ENCODE measurements at places on chromosomes 11 and 22.
A peak's percentile ranks its signal among the peaks of the same experiment; 100 is the strongest.

- DNase-seq: no peak
These were observed 73.3 kb downstream of the ENTHD1 start for GRCh38 chr22:39820256-39820655.

DNA sequence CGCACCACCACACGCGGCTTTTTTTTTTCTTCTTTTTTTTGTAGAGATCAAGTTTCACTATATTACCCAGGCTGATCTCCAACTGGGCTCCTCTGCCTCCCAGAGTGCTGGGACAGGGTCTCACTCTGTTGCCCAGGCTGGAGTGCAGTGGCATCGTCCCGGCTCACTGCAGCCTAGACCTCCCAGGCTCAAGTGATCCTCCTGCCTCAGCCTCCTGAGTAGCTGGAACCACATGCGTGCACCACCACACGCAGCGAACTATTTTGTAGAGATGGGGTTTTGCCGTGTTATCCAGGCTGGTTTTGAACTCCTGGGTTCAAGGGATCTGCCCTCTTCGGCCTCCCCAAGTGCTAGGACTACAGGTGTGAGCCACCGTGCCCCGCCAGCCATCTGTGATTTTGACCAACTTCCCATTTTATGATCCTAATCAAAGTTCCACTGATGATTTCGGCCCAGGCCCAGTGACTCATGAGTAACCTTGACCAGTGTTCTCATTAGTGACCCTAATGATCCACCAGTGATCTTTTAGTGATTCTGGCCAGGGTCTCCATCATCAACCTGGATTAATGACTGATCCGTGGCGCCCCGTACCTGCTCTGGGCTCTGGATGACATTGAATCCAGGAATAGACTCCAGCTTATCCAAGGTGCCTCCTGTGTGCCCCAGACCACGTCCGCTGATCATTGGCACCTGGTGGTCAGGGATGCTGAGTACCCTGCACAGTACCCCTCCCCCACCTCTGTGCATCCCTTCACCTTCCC lies 1.7 kb downstream of the TYMP start:
- DNase-seq: no peak

DNA sequence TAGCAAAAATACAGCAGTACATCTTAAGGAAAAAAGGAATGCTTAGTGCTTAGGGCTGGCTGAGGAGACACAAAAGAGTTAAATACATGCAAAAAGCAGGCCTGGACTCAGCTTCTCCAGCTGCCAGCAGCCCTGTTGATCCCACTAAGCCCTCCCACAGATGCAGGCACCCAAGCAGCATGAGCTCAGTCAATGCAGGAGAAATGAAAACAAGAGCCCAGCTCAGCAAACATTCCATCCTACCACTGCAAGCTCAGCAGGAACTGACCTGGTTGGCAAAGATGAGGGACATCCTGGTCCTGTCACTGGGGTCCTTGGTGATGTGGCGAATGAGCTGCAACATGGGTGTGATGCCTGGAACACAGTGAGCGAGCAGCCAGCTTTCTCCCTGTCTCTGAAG lies 5.8 kb downstream of the CYB5R2 start:
- no peak for DNase-seq

- DNase-seq: no peak
These were observed 160.3 kb downstream of the MN1 start for GRCh38 chr22:27641049-27641795.

DNA sequence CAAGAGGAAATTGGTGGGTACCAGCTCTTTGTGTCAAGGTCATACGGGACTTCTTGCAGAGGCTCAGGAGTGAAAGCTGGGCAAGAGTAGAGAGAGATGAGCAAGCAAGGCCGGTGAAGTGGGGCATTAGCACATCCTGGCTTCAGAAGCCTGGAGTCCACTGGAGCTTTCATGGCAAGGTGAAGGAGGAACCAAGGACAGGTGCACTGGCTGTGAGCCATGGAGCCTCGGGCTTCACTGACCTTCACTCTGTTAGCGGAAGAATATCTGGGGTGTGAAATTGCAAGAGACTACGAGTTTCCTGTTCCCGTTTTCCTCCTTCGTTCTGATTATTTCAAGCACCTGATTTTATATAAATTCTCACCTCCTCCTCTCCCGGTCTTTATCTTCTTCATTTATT lies 25.9 kb upstream of the ST14 start:
- no peak for DNase-seq

GRCh38 chr11:13462311-13462900 lies 616 bp downstream of the BTBD10 start:
- DNase-seq: peak; percentile 20

DNA sequence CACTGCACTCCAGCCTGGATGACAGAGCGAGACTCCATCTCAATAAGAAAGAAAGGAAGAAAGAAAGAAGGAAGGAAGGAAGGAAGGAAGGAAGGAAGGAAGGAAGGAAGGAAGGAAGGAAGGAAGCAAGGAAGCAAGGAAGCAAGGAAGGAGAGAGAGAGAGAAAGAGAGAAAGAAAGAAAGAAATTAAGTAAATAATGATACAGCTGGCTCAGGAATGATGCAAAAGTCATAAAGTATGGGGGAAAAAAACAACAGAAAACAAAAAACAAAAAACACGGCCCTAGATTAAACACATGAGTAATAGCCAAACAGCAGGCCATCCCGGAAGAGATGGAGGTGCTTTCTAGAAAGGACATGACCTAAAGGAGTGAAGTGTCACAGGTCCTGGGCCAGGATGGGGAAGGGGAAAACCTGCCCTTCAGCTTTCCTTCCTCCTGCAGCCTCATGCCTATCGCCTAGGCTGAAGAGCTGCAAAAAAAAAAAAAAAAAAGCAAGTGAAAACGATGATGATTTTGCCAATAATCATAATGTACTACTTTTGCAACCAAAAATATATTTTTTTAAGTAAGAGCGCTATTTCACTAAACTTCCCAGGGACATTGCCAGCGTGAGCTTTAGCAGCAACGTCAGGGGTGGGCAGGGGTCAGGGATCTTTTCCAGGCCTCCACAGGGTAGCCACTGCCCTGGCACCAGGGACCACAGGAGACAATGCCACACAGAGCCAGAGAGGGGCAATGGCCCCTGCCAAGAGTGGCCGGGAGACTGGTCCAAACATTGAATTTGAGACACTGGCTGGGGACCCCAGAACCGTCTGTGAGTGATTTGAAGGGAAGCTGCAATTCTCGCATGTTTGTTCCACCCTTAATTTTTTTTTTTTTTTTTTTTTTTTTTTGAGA lies 28.2 kb upstream of the TMPRSS4 start:
- peak; percentile 37 for DNase-seq

- no peak for DNase-seq
These were observed 387.0 kb downstream of the CTTN start for GRCh38 chr11:70785372-70785771.

GRCh38 chr11:110829873-110830272 lies 117.6 kb upstream of the ARHGAP20 start:
- DNase-seq: no peak

GRCh38 chr22:20899827-20900423 lies 17.3 kb upstream of the CRKL start:
- DNase-seq: no peak

GRCh38 chr22:46476547-46476941 lies 60.9 kb downstream of the CELSR1 start:
- no peak for DNase-seq

DNA sequence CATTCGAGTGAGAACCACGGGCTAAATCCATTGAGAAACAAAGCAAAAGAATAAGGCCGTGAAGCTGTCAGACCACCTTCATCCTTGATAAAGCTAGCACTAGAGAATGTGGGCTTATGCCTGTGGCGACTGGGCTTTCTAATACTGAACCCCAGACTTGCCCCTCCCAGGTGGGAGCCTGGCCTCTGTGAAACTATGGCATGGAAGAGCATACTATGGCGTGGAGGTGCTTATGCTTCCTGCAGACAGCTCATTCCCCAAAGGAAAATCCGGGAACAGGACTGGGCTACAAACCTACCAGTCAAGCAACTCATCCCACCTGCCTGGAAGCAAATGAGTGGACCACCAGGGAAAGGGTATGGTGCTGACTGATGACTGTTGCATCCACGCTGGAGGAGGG lies 92.4 kb downstream of the ZC3H12C start:
- DNase-seq: no peak

DNA sequence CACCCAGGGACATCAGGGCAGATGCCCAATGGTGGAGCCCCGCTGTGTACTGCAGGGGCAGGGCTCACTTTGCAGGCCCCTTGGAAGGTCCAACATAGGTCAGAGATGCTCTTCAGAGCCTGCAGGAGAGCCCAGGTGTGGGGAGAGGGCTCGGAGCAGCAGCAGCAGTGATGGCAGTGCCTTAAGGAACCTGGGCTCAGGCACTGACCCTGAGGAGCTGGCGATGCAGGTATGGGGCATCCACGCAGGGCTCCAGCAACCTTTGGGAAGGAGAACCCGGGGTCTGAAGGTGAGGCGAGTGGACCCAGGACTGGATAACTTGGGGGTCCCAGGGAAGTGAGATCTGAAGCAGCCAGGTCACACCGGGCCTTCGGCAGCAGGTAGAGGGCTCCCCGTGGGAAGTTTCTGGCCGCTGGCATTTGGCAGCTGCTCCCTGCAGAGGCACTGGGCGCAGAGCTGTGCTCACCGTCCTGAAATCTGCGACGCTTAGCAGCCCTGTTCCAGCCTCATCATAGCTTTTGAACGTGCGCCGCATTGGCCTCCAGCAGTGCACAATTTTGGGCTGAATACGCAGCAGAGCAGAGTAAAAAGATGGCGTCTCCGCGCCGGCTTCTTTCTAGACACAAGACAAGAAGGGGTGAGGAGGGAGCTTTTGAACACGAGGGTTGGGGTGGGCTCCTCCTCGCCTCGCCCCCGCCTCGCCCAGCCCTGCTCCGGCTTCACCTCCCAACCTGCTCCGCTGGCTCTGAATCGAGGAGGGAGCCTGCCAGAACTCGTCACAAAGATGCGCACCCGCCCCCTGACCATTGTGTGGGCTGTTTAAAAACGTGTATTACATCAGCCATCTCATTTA lies 118.8 kb downstream of the MPPED1 start:
- no peak for DNase-seq

- DNase-seq: no peak
These were observed 374.3 kb upstream of the MPPED2 start for GRCh38 chr11:30960387-30960992.

DNA sequence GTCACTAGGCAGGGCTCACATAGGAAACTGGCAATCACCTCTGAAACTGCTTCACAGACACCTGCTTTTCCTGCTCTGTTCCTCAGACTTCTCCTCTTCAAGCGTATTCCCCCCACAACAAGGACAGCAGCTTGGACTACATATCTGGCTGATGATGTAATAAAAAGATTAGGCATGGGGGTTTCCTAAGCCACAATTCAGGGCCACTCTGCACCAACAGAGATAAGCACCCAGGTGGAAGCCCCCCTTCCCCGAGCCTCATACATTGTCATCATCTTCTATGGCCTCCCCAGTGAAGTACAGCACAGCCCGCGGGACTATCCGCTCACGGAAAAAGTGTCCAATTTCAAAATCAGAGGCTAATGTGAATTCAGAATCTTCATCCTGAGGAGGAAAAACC lies 25.0 kb upstream of the PHLDA2 start:
- DNase-seq: no peak

- DNase-seq: peak; percentile 74
These were observed at the start of gene RCOR2 for GRCh38 chr11:63916837-63917691. Gene RCOR2 (minus strand): TSS chr11:63917164. CDS start chr11:63916456, 708 bp downstream.

- DNase-seq: no peak
These were observed 593.2 kb downstream of the BRD1 start for GRCh38 chr22:49234459-49234858.

DNA sequence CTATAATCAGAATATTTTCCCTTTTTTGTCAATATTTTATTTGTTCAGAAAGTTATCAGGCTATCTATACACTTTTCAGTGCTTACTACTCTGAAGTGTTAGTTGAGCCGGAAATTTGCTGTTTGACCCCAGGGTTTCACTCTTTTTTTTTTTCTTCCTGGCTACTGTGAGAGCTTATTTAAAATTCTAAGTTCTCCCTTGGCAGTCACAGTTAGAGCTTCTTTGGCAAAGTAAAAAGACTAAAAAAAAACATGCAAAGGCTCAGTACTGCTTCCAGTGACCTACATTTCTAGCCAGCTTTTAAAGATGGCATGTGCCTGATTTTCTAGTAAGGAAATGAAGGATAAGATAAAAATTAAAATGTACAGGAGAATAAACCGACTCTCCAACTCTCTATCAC lies 48.4 kb downstream of the ELP4 start:
- DNase-seq: no peak

DNA sequence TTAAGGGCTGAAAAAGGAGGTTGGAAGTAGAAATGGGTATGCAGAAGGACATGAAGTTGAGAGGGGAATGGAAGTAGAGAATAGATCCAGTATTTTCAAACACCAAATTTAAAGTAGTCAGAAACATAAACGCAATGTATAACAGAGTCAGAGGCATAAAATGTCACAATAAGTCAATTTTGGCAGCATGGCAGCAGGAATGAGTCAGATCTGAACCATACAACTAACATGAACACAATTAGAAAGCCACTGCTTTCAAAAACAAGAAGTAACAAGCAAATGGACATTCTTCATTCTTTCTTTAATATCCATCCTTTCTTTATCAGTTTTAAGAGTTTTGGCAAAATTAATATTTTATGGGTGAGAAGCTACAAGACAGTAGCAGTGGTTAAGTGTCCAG lies 2.5 kb downstream of the CHORDC1 start:
- DNase-seq: no peak

GRCh38 chr22:30947816-30948454 lies 20.6 kb downstream of the MORC2 start:
- DNase-seq: no peak

Data from CD4-positive, alpha-beta T cell treated with Interferon alpha-2 for 1 hour (primary cell).